ENCODE measurements at places on chromosomes 7 and 10.

GRCh38 chr7:104192434-104192833, 15.4 kb downstream of the ORC5 start:
- DNase-seq = no peak

GRCh38 chr7:7157177-7157886, 25.0 kb upstream of the C1GALT1 start:
- DNase-seq = peak; percentile 36

DNA sequence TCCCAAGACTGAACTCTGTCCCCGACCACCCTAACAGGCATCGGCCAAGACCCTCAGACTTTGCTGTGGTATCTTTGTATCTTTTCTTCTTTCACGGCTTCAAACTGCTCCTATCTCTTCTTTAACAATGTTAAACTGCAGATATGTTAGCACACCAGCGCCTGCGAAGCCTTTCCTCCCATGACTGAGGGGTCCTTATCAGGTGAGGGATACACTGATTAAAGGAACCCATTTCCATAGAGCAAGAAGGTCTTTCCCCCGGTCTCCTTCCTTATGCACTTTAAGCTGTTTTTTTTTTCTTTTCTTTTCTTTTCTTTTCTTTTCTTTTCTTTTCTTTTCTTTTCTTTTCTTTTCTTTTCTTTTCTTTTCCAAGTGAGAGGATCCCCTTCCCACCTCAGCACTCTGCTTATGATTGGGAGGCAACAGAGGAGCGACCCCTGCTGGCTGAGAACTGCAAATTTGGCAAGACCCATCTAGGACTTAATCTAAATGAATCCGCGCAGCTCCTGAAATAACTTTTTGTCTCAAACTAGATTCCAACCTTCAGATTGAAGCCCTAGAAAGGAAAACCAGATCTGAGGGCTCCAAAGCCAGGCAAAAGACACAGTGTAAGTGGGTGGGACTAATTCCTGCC, 109.9 kb downstream of the ITGB8 start:
- DNase-seq = no peak

DNA sequence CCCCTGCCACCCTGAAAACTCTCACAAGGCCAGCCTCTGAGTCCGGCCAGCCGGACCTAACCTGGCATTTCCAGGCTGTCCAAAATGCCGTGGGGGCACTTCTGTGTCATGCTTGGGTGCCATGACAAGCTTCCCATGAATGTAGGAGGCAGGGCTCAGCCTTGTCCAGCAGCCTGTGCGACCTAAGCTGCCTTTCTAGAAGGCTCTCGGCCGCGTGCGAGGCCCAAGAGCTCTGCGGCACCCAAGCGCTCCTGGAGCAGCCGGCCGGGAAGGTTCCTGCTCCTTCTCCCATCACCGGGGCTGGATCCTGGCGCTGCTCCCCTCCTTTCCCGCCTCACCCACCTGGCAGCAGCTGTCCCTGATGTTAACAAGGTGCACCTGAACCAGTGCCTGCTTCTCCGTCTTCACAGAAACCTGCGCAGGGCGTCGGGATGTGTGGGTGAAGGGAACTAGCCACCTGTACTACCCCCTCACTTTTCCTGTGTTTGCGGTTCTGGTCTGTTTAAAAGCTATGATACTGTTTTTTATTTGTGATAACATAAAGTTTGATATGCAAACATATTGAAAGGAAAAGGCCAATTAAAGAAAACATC, 6.1 kb downstream of the GPER1 start:
- DNase-seq = no peak

GRCh38 chr10:19719284-19719683, 96.9 kb upstream of the PLXDC2 start:
- DNase-seq = no peak

GRCh38 chr7:79403879-79404278, 49.6 kb downstream of the MAGI2 start:
- no peak for DNase-seq

GRCh38 chr7:34430456-34430855, 227.6 kb upstream of the NPSR1 start:
- no peak for DNase-seq

- DNase-seq = no peak
Observed at GRCh38 chr7:133730360-133730759, 396.8 kb upstream of the LRGUK start.

Measured in activated T-cell treated with anti-CD3 and anti-CD28 coated beads for 1 hour (primary cell).